ENCODE measurements at places on chromosomes 5 and 9.

DNA sequence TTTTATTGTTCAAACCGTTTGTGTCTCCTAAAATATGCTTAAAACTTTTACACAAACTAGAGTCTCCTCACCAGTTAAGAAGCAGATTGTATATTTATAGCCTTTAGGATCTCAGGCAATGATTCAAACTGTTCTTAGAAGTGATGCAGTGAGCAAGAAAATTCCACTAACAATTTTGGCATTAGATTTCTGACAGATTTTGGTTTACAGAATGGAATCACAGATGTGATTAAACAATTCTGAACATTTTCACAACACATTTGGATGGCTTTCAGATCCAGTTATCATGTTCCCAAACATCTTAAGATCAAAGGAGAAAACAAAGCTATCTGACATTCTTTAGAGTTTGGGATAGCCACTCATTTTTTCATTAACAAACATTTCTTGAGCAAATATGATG is 181.7 kb upstream of the RIOK2 start:
- DNase-seq = no peak

DNA sequence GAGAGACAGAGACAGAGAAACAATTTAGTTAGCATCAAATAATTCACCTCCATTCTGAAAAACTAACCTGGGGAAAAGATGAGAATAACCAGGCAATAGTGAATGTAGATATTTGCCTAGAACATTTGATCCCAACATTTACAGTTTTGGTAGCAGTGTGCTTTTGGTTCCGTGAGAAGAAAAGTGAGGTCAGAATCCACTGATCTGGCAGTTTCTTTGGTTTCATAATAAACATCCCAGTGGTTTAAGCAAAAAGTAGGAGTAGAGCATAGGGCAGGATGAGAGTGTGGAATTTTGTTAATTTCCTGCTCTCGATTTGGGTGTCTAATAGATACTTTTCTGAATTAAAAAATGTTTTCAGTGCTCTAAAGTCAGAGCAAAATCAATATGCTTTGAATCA is 887.0 kb downstream of the NR2F1-AS1 start:
- DNase-seq = no peak

DNA sequence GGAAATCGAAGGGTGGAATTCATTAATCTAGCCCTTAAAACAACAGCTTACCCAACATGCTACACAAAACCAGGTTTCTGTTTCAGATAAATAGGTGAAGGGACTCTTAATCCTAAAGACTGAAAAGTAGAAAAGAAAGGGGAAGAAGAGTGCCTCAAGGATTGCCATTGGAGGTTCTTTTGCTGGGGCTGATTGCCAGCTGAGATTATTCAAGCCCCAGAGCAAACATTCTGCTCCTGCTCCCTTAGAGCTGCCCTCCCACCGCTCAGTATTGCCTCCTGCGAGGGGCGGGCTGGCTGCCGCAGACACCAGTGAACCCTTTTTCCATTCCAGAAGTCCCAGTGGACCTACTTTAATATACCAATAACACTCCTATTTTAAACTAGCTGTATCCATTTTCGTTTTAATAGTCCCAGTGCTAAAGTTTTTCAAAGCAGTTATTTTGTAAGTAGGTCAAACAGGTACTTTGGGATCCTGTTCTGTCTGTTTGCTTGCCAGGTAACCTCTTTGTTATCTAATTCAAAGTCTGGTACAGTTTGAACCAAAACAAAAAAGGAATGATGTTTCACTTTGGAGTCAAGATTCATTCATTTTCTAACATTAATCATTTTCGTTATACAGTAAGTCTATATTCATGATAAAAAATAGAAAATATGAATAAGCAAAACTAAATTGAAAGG is 38.6 kb downstream of the HMGCS1 start:
- DNase-seq = no peak

DNA sequence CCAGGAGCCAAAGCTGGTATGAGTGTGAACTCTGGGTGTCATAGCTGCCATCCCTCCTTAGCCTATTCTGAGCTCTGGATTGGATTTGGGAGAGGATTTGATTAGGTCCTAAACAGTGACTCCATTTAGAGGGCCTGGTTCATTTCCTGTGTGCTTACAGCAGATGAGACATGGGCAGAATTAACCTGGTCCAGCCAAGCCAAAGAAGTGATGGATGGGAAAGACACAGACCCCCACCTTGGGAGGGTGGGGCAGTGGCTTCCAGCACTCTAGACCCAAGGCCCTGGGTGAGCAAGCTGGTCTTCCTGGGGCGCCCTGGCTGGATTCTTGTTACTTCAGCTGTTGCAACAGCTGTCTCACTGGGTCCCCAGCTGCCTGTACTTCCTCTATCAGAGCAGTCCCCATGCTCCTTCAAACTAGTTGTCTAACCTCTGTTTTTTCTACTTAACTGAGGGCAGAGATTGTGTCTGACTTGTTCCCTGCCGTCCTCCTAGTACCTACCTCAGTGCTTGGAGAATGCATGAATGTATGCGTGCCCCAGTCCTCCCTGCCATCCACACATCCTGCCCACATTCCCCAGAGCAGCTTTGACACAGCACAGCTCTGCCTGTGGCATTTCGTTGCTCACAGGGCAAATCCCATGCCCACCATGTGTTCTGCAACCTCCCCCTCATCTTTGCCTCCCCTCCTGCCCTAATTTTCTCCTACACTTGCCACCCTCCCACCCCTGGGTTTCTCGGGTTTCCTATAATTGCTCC is 115.9 kb downstream of the RGS3 start:
- DNase-seq = no peak

DNA sequence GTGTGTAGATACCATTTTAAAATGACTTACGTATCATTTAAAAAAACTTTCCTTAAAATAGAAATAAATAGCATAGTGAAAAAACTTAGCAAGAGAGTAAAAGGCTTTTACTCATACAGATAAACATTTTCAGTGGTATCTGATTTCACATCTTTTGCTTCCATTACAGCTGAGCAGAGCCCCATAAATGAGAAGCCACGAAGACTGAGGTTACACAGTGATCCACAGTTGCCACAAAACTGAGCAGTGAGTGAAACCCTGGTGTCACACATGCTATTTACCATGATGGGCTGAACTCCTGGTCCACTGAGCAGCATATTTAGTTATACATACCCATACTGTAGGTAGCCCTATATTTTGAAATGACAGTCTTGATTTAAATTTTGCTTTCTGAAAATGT is 401.2 kb downstream of the KIAA0825 start:
- no peak for DNase-seq

DNA sequence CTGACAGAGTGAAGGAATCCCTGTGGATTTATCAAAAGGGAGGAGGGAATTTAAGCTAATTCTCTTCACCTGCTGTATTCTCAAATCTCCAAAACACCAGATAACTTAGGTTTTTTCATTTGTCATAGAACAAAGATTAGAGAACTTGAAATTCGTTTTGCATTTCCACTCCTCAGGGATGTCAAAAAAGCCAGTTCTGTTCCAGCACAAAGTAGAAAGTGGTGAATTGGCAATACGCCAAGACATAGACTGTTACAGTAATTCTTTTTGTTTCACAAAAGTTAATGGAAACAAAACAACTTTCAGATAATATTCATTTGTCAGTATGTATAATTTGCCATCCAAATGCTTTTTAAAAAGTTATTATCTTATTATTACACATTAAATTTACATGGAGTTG is 15.0 kb downstream of the S1PR3 start:
- DNase-seq = no peak

- DNase-seq = no peak
Measured at GRCh38 chr5:102611312-102611711, 112.5 kb upstream of the SLCO6A1 start.

DNA sequence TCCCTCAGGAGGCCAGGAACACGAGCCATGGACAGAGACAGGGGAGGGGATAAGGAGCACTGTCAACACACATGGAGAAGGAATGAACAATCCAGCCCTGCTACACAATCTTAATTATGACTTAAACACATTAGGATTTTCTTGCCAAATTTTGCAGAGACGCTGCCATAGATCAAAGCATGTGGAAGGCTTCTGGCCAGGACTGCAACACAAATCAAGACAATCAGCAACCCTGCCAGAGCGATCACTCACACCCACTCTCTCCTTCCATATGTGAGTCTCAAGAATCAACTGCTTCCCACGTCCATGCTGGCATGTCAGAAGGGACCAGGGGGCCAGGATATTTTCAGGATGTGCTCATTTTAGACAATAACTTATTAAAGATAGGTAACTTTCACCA is 85.6 kb downstream of the ROR2 start:
- no peak for DNase-seq

DNA sequence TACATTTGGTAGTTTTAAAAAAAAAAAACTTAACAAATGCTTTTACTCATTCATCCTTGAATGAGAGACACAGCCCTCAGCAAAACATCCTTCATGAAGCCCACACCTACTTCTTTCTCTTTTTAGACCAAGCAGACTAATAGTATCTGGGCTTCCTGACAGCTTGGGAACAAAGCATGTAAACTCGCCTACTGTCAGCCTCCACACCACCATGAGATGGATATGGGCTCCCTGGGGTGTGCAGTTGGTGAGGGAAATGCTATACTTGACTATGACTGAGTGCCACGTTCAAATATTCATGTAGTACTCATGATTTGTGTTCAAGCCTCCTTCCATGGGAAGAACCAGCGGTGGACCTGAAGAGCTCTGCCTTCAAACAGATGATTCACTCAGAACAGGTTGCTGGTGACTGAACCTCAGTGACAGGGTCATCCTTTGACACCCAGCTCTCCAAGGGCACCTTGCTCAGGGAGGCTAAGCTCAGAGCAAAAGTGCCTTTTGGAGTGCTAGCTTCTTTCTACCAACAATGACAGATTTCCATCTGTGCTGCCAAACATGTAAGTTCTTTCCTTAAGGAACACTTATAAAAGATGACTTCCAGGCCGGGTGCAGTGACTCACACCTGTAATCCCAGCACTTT is 36.8 kb downstream of the SLC22A5 start:
- no peak for DNase-seq

- no peak for DNase-seq
Measured at GRCh38 chr5:148778882-148779281, 47.5 kb upstream of the ADRB2 start.

DNA sequence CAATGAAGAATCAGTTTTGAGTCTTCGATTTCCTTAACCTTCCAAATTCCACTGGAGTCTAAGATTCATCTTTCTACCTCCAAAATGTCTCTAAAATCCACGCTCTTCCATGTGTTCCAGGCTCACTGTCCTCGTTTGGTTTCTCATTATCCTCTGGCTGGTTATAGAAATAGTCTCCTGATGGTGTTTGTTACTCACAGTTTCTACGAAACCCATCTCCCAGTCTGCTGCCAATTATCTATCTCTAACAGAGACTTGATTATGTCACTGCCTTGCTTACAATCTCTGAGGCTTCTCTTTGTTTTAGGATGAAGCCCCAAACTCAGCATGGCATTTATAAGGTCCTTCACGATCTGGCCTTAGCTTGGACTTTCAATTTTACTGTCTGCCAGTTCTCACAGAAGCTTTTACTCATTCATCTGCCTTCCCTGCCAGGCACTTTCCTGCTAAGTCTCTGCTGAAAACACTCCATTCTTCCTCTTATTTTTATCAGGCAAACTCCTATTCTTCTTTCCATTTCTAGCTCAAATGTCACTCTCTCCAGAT is 339.6 kb upstream of the SGCD start:
- no peak for DNase-seq

DNA sequence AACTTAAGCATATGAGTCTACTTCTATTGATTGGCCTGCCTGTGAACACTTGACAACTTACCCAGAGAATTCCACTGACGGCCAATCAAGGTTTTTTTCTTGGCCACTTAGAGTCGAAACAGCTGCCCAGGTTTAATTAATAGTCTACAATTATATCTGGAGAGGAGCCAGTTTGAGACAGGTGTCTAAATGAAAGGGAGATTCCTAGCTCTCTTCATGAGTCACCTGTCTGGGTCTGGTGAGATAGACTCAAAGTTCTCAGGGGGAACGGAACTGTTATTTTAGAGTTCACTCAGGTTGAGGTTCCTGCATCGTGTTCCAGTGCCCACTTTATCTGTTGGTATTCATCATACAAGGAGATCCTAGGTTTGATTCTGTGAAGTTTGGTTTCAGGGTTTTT is 111.0 kb downstream of the CD180 start:
- no peak for DNase-seq

- DNase-seq = no peak
Measured at GRCh38 chr9:27565696-27566095, 7.6 kb downstream of the C9orf72 start.

DNA sequence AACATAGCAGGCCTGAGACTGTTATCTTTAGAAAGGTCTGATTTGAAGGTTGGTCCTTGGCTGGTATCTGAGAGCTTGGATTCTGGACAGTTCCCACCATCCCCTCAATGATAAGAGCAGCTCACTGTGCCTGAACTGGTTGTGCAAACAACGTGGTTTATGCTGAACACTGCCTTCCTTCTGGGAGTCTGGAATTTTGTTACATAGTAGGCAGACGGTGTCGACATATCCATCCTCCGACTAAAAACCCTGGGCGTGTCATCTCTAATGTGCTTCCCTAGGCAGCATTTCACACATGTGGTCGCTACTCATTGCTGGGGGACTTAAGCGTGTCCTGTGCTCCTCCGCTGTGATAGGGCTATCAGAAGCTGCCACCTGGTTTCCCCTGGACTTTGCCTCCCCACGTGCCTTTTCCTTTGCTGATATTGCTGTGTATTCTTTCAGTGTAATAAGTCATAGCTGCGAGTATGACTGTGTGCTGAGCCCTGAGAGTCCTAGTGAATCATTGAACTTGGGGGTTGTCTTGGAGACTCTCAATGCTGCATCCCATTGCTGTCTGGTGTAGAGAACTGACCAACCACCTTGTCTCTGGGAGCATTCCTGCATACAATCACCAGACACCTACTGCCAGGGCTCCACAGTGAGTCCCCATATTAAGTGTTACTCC is 119.1 kb upstream of the TBC1D2 start:
- peak; percentile 92 for DNase-seq

- no peak for DNase-seq
Measured at GRCh38 chr5:59891962-59892643, 1.4 kb downstream of the PDE4D start.

GRCh38 chr5:172902497-172903472 is 56.4 kb upstream of the RPL26L1 start:
- peak; percentile 81 for DNase-seq

- DNase-seq = no peak
Measured at GRCh38 chr9:109428854-109429253, 69.3 kb downstream of the PTPN3 start.

- no peak for DNase-seq
Measured at GRCh38 chr5:157269761-157270272, 3.9 kb downstream of the CYFIP2 start.

- DNase-seq = no peak
Measured at GRCh38 chr5:43068037-43068436, 27.9 kb upstream of the ANXA2R start.

DNA sequence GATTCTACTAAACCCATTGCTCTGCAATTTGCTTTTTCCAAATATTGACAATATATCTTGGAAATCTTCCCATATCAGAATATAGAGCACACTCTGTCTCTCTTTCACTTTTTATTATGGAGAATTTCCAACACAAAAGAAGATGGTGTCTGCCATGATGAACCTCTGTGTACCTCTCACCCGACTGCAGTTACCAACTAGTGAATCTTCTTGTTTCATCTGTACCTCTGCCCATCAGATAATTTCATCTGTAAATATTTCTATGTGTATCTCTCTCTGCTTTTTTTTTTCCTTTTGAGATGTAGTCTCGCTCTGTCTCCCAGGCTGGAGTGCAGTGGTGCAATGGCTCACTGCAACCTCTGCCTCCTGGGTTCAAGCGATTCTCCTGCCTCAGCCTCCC is 62.8 kb downstream of the NTNG2 start:
- DNase-seq = no peak
